Stimulated activated CD8-positive, alpha-beta memory T cell treated with anti-CD3 and anti-CD28 coated beads, Interleukin-4, amount 100 ng/mL, for 1 hour (primary cell): ENCODE measurements at places on chromosomes 13 and 19.

GRCh38 chr13:113411216-113412023 lies 41.9 kb downstream of the ADPRHL1 start:
- no peak for DNase-seq

GRCh38 chr13:66314911-66315310 lies 915.2 kb downstream of the PCDH9 start:
- DNase-seq = no peak

- DNase-seq = no peak
These were observed 2.5 kb downstream of the SF3A2 start for GRCh38 chr19:2239173-2239572.

- no peak for DNase-seq
These were observed 12.1 kb downstream of the TUBA3C start for GRCh38 chr13:19169496-19169895.

GRCh38 chr19:4694211-4694987 lies 24.3 kb upstream of the MYDGF start:
- DNase-seq = no peak

- DNase-seq = no peak
These were observed 86.9 kb upstream of the GPR183 start for GRCh38 chr13:99393791-99394735.

DNA sequence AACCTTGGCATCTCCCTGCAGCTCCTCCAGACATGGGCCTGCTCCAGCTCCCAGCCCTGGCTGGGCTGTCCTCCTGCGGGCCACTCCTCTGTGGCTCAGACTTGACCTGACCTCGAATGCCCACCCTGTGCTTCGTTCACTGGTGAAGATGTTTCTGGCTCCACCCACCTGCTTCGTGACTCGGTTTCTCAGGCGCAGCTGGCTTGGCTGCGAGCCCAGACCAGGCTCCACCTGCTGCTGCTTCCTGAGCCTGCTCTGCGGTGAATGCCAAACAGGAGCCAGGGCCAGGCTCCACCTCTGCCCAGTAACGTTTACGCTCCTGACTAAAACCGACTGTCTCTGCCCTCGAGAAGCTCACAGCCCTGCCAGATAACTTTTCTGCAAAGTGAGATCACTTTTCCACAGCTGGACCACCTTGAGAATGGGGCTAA lies 8.9 kb upstream of the RSPH6A start:
- DNase-seq = no peak

GRCh38 chr19:1947651-1948209 lies 6.8 kb downstream of the CSNK1G2 start:
- no peak for DNase-seq

GRCh38 chr19:17739121-17739875 lies 12.0 kb upstream of the FCHO1 start:
- no peak for DNase-seq

- DNase-seq = no peak
These were observed 12.0 kb downstream of the ELF1 start for GRCh38 chr13:41006978-41007743.

DNA sequence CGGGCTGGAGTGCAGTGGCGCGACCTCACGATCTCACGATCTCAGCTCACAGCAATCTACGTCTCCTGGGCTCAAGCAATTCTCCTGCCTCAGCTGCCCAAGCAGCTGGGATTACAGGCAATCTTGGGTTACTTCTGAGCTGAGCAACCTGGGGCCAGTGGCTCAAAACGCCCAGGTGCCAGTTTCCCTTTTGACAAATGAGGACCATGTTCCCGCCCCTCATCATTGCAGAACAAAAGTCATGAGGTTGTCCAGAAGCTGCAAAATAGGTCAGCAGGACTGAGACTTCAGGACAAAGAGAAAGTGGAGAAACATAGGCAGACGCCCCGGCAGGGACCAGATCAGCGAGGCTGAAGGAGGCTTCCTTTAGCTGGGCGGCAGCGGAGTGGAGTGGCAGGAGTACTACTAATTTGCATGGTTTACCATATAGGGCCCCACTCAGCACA lies 3.3 kb upstream of the ADGRE5 start:
- DNase-seq = no peak

DNA sequence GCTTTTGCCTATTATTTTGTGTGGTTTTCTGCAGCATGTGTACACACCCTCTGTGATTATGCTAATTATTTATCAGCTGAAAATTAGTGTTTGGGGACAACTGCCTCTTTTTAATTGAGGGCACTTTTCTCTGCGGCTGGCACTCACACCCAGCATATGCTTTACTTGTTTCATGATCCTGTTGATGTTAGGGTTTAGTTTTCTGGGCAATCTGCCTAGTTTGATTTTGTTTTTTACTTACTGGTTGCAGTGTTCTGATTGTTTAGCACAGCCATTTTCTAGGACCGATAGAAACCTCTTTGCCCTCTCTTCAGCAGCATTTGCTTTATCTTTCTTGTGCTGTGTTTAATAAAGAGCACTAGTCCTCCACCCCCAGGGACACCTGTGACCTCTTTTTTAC lies 161.6 kb downstream of the PAN3 start:
- DNase-seq = no peak

DNA sequence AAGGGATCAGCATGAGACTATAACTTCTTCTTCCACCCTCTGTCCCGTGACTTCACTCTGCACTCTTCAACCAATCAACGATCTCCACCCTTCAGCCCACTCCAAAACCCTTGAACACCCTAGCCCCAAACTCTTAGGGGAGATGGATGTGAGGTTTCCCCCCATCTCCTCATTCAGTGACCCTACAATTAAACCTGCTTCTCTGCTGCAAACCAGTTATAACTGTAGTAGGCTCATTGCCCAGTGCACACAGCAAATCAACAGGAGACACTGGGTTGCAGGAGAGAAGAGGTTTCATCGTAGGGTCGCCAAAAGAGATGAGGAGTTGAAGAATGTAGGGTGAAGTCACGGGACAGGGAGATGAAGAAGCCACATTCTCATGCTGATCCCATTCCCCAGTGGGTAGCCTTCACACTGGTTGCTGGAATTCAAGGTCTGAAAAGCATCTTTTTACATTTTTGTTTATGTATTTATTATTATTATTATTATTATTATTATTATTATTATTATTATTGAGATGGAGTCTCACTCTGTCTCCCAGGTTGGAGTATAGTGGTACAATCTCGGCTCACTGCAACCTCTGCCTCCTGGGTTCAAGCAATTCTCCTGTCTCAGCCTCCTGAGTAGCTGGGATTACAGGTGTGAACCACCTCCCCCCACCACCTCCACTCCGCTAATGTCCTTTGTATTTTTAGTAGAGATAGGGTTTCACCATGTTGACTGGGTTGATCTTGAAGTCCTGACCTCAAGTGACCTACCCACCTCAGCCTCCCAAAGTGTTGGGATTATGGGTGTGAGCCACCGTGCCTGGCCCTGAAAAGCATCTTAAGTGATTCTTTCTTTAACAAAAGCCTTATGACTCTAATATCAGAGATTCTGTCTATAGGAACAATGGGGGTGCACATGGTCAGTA lies 5.8 kb upstream of the CYP2S1 start:
- no peak for DNase-seq

DNA sequence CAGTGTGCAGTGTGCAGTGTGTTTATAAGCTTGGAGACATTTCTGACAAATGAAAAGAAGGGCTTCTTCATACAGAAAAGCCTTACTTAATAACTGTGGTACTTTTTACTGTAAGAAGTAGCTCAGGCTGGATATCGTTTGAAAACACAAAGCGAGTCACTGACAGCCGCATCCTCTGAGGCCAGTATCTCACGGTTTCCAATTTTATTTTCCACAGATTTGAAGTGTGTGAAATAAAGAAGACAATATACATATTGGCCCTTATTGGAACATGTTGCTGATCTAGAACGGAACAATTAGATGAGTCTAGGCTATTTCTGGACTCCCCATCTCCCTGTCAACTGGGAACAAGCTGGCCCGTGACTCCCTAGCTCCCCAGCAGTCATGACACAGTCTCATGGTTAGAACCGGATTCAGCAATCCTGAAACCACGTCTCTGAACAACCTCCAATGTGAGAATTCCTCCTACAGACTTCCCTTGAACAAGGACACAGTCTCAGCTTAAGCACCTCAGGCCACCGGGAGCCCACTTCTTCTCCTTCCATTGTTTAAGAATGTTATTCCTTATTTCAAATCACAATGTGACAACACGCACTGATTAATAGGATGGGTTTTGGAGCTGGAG lies 484.5 kb downstream of the COG6 start:
- no peak for DNase-seq

- no peak for DNase-seq
These were observed 11.5 kb downstream of the POLRMT start for GRCh38 chr19:621819-622218.

DNA sequence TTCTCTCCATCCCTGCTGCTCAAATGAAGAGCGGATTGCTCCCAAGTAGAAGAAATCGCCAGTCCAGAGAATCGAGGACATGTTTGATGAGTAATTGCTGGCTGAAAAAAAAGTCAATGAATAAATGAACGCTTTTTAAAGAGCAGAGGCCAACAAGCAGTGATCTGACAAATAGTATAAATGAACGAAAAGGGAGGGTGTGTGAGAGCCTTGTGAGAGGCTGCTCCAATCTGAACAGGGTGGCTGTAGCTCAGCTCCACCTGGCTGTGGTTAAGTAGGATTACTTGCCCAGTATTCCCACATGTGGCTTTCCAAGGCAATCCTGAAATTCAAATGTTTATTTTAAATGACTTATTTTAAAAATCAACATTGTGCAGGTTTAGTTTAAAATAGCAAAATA lies 117.1 kb downstream of the TSHZ3 start:
- DNase-seq = no peak

DNA sequence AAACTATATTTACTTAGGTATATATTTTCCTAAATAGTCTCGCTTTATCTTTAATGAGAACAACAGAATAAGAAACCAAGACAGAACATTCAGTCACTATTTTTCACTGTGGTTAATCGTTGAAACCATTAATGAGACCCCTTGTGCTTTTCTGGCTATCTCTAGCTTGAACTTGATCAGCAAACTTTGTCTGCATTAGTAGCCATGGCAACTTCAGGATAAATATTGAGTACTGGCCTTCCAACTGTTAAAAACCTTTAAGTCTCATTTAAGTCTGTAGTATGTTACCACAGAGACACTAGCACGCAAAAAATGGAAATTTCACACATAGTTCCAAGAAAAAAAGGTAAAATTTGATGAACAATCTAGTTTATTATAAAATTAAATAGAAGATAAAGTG lies 946.0 kb downstream of the SLITRK5 start:
- DNase-seq = no peak

DNA sequence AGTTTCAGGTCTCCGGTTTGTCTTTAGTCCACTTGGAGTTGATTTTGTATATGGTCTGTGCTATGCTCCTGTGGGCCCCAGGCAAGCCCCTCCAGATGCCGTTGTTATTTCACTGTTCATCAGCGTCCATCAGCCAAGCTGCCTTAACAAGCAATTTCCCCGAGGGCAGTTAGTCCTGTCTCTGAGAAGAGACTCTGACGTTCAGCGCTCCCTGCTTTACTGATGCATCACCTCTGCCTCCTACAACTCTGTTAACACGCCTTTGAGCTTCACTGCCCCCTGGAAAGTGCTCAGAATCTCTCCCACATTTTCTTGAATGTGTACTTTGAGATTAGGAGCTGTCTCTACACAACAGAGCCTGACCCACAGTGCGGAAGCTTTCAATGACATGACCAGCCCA lies 41.8 kb upstream of the UBAC2 start:
- DNase-seq = no peak

DNA sequence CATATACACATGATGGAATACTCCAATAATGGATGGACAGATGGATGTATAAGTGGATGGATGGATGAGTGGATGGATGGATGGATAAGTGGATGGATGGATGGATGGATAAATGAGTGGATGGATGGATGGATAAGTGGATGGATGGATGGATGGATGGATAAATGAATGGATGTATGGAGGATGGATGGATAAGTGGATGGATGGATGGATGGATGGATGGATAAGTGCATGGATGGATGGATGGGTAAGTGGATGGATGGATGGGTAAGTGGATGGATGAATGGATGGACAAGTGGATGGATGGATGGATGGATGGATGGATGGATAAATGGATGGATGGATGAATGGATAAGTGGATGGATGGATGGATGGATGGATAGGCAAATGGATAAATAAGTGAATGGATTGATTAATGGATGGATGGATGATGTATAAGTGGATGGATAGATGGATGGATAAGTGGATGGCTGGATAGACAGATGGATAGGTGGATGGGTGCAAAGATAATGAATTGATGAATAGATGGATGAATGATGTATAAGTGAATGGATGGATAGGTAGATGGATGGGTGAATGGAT lies 8.4 kb upstream of the COMP start:
- DNase-seq = no peak

GRCh38 chr13:68345963-68346531 lies 1115.9 kb upstream of the PCDH9 start:
- DNase-seq = no peak

DNA sequence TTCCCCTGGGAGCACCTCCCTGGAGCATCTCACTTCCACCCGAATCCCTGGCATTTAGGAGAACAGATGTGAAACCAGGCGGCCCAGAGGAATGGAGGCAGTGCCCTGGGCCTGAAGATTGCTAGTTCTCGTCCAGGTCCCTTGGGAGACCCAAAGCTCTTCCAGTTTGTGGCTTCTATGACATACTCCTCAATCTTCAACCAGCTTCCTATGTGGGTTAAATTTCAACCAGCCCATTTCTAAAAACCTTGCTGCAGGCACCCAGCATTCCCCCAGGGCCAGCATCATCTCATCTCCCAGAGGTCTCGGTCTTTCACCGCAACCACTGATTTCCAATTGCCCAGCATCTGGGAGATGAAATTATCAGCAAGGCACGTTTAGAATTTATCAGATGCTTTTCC lies 46.0 kb upstream of the STK24 start:
- DNase-seq = no peak

GRCh38 chr19:33613620-33614000 lies 8.1 kb upstream of the CHST8 start:
- DNase-seq = no peak

DNA sequence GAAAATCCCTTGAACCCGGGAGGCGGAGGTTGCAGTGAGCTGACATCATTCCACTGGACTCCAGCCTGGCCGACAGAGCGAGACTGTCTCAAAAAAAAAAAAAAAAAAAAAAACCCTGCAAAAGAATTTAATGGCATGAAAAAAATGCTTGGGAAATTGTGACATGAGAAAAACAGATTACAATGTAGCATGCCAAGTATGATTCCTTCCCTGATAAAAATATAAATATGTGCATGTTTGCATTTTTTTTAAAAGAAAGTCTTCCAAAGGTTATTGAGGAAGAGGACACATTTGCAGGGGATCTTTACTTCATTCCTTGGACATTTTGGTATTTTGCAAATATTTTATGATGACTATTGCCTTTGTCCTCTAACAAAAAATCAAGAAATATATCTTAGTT lies 14.5 kb upstream of the ZBTB32 start:
- DNase-seq = no peak
